AG09319 (cell line): ENCODE measurements at places on chromosomes 7 and 10.

DNA sequence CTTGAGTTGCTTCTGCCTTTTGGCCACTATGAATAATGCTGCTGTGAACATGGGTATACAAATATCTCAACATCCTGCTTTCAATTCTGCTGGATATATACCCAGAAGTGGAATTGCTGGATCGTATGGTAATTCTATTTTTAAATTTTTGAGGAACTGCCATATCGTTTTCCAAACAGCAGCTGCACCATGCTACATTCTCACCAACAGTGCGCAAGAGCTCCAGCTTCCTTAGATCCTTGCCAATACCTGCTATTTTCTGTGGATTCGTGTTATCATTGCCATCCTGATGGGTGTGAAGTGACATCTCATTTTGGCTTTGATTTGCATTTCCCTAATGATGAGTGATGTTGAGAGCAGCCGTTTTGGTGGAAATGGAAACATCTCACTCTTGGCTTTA, 26.7 kb downstream of the FRMD4A start:
- no peak for DNase-seq

GRCh38 chr10:1003884-1004670, 15.8 kb downstream of the GTPBP4 start:
- DNase-seq: no peak

DNA sequence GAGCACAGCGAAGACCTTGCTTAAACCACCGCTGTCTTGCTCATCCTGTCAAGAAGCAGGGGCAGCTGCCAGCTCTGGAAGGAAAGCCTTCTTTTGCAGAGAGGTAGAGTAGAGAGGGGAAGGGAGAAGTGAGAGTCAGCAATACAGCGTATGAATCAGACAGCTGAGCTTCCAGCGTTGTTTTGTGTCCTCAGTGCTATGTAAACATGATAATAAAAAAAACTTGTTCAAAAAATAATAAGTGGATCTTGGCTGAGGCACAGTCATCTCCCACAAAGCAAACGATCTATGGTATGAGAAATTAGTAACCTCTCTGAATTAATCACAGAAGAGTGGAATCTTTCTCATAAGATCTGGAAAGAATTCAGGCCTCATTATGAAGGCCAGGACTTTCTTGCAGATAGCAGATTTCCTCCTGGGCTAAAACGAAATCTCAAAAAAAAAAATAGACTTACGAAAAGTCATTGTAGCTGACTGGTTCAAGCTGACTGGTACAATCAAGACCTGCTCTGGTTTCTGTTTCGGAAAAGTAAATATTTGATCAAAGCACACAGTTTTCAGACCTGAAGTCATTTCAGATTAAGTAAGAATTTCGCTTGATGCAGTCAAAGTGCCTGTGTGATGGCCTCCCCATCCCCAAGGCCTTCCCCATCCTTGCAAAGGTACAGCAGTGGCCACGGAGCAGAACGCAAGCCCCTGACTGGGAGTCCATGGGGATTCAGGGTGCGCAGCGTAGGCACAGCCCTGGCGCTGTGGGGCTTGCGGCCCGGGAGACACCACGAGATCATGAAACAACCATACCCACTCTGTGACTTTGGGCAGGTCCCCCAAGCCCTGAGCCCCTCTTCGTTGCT, 29.4 kb downstream of the CHST15 start:
- peak; percentile 52 for DNase-seq

DNA sequence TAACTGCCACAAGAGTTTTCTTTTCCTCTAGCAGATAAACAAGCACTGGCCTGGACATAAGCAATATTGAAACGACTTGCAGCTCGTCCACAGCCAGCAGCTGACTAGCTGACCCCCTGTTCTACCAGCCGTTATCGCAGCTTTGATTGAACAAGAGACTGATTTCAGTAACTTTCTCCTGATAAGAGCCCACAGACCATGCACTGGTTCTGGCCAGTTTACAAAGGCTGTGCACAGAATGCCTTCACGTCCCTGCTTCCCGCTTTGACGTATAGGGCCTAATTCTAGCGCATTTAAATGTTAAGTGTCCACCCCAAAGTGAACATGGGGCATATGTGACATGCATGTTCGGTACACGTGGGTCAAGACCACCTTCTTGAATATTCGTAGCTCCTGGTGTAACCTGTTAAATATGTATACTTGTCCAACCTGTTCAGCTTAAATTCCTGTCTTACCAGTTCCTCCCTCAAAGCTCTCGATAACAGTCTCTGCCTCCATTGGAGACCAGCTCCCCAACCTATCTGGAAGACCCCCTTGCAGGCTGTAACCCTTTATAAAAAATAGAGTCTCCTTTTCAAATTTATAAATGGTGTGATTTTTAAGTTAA, 69.2 kb downstream of the LYZL1 start:
- no peak for DNase-seq

- DNase-seq: no peak
Measured at GRCh38 chr10:23870651-23871610, 338.0 kb upstream of the KIAA1217 start.

DNA sequence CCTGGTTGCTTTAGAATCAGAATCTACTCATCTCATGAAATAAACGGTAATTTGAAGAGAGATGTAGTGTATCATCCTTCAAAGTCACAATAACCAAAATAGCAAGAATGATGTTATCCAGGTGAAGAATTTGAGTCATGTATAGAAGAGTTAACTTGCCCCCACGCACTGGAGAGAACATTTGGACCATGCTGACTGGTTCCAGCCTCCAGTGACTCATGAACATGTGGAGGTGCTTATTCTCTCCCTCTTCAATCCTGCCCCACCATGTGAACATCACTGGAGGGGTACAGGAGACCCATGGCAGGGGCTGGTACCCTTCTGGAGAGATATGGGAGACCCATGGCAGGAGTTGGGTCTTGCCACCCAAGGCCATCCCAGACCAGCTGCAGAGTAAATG, 427.8 kb downstream of the CALN1 start:
- DNase-seq: no peak
